ENCODE measurements at places on chromosomes 7 and 10. TPM values are rescaled to one million over a fixed set of nuclear protein-coding genes. Genes with fewer than 3 reads are reported as not detected.

- peak; percentile 94 for DNase-seq
Measured at GRCh38 chr10:96089670-96090462, 40.2 kb upstream of the ZNF518A start.

DNA sequence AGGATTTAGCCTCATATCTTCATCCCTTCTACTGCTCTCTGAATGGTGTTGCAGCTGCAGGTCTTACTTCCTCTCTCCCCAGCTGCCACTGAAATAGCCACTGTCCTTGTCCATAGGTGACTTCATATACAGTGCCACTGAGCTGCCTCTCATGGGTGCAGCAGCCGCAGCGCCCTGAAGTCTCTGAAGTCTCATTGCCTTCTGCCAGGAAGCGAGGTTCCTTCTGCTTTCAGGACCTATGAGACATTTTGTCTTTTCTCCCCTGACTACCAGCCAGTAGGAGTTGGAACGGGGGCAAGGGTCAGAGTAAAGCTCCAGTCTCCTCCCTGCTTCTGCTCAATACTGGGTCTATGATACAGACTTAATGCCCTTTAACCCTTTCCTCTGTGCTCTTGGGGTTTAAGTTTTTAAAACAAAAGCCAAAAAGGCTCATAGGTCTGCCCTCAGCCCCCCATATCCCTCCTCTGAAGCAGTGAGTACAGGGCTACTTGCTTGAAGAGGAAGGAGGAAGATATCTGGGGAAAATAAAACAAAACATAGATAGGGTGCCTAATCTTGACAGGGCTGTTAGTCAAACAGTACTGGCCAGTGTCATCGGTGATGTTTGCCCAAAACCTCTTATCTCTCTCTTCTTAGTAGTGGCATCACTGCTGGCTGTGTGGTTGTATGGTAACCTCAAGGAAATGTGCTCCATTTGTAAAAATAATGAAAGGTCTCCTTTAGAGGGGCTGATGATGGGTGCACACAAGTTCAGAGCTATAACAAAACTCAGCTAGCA, 7.1 kb downstream of the PLCE1 start:
- DNase-seq, result no peak

- DNase-seq, result no peak
Measured at GRCh38 chr7:44431091-44431608, 59.3 kb downstream of the NUDCD3 start.

DNA sequence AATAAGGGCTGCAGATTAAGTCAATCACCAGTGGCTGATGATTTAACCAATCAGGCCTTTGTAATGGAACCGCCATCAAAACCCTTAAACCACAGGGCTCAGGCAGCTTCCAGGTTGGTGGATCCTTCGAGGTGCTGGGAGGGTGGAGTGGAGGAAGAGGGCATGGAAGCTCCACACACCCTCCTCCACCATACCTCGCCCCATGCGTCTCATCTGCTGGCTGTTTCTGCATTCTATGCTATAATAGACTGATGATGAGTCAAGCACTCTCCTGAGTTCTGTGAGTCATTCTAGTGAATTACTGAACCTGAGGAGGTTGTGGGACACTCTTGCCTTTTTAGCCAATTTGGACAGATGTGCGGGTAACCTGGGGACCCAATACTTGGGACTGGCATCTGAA, 43.9 kb downstream of the CHST15 start:
- DNase-seq, result no peak

DNA sequence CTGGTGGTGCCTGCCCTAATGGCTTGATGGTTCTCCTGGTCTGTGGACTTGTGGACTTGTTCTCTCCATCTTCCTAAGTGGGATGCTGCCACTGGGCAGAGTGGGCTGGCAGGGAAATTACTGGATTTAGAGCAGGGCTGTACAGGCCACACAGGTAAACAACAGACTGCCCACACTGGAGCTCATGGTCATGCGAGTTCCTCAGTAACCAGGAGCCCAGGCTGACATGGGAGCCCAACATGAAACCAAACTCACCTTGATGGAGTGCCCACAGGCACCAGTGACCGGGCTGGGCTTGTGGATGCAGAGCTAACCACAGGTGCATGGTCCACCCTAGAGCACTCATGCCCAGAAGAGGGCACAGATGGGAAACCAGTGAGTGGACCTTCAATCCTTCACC, 116.7 kb downstream of the SLIT1 start:
- DNase-seq, result no peak

GRCh38 chr7:132750530-132751217, 174.4 kb upstream of the PLXNA4 start:
- DNase-seq, result no peak

GRCh38 chr7:143811-144453, 48.4 kb upstream of the FAM20C start:
- DNase-seq, result no peak

DNA sequence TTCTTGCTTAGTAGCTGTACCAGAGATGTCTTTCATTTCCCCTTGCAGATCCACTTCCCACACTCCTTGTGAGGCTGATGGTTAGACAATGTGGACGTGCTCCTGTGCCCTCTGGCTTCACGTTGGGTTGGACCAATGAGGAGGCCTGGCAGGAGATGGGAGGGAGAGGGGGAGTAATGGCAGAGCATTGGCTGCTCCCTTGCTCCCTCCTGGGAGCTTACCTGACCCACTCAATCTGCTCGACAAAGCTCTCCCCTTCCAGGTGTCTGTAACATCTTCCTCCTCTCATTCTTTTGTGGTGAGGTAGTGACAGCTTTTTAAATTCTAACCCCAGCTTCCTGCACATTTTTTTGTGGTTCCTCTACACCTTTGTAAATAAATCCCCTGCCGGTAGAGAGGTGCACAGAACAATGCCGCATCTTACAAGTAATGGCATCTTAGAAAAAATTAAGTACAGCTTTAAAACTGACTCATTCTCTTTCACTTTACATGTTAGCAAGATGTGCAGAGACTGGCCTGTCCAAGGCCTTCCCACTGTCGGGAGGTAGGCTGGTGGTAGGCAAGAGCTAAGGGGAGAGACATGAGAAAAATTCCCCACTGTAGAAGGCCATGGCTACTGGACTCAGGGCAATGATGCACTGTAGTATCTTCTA, 134.3 kb downstream of the HTR7 start:
- DNase-seq, result no peak

DNA sequence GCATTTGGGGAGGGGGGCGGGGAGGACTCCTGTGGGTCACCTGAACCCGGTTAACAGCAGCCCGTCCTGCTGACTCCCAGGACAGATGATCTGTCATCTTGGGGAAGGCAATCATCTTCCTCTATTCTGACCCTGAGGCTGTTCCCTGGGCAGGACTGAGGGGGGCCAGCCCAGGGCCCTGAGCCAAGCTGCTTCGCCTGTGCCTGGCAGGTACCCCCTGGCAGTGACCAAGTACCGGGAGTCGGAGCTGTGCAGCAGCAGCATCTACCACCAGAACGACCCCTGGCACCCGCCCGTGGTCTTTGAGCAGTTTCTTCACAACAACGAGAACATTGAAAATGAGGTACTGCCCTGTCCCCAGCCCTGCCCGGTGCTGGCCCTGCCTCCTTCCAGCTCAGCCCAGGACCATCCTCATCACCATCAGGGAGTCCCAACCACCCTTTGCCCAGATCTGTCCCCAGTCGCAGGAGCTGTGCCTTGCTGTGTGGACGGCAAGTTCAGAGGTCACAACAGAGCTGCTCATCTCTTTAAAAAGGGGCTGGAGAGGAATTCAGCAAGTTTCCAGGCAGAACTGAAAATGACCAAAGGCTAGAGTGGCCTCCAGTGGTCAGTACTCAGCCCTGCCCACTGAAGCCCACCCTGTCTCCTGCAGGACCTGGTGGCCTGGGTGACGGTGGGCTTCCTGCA, 8.1 kb downstream of the AOC1 start:
- DNase-seq, result no peak

DNA sequence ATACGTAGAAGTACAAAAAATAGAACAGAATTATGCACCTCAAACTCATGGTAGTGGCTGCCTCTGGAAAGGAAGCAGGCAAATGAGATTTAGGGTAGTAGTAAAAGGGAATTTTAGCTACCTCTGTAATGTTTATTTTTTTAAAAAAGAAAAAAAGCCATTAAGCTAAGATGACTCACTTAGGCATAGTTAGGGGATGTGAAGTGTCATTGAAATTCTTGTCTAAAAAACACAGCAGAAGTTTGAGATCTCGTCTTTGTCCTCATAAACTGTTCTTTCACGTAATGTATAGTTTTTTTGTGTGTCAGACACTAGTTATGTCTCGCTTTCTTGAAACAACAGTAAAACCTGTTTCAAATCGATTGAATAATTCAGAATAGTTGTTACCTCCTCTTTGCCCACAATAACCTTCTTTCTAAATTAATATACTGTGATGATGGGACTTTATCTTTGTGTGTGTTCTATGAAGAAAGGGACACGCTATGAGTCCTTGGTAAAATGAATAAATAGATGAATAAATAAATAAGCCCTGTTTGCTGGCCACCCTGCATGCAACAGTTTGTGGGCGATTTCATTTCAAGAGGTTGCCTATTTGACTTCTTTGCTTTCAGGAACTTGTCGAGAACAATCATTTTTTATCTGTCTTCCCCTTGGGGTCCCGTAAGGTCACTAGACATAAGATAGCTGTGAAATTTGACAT, 14.5 kb upstream of the FBXW4 start:
- DNase-seq, result no peak

- no peak for DNase-seq
Measured at GRCh38 chr7:150688630-150689029, 3.1 kb downstream of the GIMAP2 start.

DNA sequence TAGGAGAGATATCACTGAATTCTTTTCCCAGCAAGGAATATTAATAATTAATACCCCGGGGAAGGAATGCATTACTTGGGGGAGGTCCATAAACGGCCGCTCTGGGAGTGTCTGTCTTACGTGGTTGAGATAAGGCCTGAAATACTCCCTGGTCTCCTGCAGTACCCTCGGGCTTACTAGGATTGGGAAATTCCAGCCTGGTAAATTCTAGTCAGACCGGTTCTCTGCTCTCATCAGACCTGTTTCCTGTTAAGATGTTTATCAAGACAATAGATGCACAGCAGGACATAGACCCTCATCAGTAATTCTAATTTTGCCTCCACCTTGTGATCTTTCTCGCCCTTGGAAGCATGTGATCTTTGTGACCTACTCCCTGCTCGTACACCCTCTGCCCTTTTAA, 162.8 kb upstream of the KCND2 start:
- DNase-seq, result no peak

GRCh38 chr7:83640731-83641537, 8.0 kb downstream of the SEMA3E start:
- peak; percentile 20 for DNase-seq

- DNase-seq, result peak; percentile 74
Measured at GRCh38 chr10:19977097-19977521, 160.9 kb downstream of the PLXDC2 start.

GRCh38 chr7:55087521-55087961, 68.7 kb downstream of the EGFR start:
- DNase-seq, result no peak

GRCh38 chr10:75037171-75038153, 74.0 kb upstream of the SAMD8 start:
- DNase-seq, result no peak

- DNase-seq, result no peak
Measured at GRCh38 chr7:121741896-121742295, 131.1 kb upstream of the PTPRZ1 start.

DNA sequence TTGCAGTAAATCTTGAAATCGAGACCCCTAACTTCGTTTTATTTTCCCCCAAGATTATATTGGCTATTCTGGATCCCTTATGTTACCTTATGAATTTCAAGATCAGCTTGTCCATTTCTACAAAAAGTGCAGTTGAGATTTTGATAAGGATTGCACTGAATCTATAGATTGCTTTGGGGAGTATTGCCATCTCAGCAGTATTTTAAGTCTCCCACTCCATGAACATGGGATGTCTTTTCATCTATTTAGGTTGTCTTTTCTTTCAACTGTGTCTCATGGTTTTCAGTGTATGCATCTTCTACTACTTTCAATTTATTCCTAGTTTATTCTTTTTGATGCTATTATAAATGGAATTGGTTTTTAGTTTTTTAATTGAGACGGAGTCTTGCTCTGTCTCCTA, 89.6 kb downstream of the EZH2 start:
- no peak for DNase-seq

DNA sequence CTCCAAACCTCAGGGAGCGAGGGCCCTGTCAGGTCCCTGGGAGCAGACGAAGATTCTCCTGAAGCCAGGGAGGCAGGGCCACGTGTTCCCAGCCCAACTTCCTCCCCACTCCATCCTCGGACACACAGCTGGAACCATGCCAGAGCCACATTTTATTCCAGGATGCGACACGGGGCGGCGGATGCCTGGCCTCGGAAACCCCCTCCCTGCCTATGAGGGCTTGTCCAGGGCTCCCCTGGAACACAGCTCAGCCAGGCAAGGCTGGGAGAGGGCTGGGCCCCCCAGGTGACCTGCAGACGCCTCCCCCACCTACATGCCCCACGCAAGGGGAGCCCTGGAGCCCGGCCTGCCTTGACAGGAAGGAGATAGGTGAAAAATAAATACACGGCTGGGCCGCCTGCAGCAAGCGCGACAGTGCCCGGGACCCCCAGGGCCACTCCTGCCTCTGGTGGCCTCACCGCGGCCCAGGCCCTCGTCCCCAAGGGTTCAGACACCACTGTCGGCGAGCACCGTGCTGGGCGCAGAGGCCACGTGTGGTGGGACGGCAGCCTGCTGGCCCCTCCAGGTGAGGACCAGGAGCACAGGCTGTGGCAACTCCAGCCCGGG, 21.5 kb downstream of the GET4 start:
- no peak for DNase-seq

DNA sequence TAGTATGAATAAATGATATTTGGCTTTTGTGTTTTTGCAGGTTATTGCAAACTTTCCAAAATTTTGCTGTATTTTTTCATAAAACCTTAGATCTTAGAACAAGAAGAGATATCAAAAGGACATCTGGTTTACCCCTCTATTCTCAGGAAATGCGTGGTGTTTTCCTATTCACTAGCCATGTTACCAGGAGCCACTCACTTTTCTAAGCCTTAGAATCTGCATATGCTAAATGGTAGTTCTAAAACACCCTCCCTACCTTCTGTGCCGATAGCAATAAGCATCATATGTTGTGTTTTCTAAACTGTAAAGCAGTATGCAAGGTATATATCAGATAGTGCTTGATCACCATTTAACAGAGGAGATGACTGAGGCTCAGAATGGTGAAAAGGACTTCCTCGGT, 715.0 kb upstream of the CELF2 start:
- DNase-seq, result no peak

Gene TMEM213
- not detected for total RNA-seq

Gene TMEM270
- total RNA-seq, result not detected

Gene BAMBI
- 3.8 TPM for total RNA-seq

Gene CC2D2B
- not detected for total RNA-seq

Gene WAPL
- total RNA-seq, result 35.4 TPM

Gene OR6V1
- not detected for total RNA-seq

Gene SLC35G1
- total RNA-seq, result 9.1 TPM

Gene FAM13C
- total RNA-seq, result 1.1 TPM

Gene UCN3
- total RNA-seq, result 0.10 TPM

Gene GPR37
- 0.30 TPM for total RNA-seq

Gene COX15
- total RNA-seq, result 49.9 TPM

Gene TMEM178B
- total RNA-seq, result 0.63 TPM

Gene WEE2
- total RNA-seq, result not detected

Gene TFEC
- total RNA-seq, result 0.47 TPM

Gene NFE2L3
- not detected for total RNA-seq
